Left forelimb (tissue), 1 donor: ENCODE measurements at places on chromosomes 1 and 21.

DNA sequence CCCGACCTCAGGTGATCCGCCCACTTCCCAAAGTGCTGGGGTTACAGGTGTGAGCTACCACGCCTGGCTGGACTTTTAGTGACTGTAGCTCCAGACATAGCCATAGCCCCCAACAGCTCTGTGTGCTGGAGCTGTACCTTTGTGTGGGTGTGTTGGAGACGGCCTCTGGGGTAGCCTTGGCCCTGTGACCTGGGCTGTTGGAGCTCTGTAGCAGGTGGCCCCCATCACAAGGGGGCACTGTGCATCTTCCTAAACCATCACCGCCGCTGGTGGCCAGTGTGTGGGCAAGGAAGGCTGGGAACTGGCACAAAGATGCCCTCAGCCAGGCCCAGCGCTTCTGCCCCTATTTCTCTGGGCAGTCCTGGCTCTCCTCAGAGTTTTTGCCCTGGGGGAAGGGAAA lies 38.4 kb upstream of the FOXO6 start:
- no peak for DNase-seq

GRCh38 chr1:162145966-162146696 lies 76.6 kb downstream of the NOS1AP start:
- DNase-seq: no peak

DNA sequence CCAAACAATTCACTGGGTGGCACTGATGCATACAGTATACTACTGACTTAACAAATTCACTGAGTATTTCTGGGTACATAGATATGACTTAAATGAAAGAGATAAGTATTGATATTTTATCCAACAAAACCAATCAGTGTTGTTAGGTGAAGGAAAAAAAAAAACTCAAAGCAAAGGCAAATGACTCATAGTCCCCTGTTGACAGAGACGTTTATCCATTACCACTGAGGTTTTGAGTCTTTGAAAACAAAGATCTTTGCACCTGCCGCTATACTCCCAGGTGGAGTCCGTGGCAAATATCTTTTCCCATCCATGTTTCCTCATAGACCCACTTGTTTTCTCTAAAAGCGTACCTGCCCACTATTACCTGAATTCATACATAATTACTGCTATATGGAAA lies 18.4 kb downstream of the DYNLT5 start:
- DNase-seq: no peak

- DNase-seq: no peak
These were observed 252.8 kb upstream of the ADGRL2 start for GRCh38 chr1:81547912-81548303.

- DNase-seq: no peak
These were observed 5.7 kb upstream of the MATN1 start for GRCh38 chr1:30728832-30729638.

GRCh38 chr1:25571522-25571970 lies 28.1 kb downstream of the LDLRAP1 start:
- no peak for DNase-seq

DNA sequence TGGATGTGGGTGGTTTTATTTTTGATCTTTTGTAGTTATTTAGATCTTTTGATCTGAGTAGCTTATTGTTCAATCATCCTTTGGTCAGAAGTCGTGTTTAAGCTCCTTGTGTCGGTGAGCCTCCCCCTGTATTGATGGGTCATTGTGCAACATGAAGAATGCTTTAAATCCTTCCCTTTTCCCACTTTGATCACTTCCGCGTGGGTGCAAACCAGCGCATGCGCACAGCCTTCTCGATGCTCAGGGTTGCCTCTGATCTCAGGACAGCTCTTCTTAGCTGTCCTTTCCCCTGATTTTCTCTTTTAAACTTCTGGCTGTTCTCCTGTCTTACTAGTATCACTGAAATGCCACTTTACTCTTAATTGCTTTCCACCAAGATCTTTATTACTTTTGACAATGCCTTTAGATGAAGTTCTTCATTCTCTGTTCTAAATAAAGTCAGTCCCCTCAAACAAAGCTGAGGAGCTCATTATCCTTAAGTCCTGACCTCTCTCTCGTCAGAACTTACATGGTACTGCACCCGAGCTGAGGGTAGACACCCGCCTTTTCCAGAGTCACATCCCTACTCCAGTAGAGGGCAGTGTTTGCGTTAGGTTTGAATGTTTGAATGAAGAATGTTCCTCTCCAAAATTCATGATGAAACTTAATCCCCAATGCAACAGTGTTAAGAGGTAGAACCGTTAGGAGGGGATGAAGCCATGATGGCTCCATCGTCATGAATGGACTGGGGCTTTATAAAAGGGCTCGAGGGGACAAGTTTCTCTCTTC lies 547.9 kb upstream of the TMPRSS15 start:
- no peak for DNase-seq

DNA sequence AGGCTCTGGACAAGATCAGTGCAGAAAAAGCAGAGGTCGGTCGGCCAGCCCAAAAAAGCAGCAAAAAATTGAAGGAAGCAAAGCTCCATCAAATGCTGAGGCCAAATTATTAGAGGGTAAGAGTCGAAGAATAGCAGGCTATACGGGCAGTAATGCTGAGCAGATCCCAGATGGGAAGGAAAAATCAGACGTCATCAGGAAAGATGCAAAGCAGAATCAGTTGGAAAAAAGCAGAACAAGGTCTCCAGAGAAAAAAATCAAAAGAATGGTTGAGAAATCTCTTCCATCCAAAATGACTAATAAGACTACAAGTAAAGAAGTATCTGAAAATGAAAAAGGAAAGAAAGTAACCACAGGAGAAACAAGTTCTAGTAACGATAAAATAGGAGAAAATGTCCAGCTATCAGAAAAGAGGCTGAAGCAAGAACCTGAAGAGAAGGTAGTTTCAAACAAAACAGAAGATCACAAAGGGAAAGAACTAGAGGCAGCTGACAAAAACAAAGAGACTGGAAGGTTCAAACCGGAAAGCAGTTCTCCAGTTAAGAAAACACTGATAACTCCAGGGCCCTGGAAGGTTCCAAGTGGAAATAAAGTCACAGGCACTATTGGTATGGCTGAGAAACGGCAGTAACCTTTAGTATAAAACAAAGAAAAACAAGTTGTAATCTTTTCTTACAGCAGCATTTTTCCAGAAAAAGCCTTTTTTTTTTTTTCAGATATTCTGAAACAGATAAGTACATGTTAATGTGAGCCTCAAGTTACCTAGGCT lies 75.7 kb downstream of the PHTF1 start:
- no peak for DNase-seq

DNA sequence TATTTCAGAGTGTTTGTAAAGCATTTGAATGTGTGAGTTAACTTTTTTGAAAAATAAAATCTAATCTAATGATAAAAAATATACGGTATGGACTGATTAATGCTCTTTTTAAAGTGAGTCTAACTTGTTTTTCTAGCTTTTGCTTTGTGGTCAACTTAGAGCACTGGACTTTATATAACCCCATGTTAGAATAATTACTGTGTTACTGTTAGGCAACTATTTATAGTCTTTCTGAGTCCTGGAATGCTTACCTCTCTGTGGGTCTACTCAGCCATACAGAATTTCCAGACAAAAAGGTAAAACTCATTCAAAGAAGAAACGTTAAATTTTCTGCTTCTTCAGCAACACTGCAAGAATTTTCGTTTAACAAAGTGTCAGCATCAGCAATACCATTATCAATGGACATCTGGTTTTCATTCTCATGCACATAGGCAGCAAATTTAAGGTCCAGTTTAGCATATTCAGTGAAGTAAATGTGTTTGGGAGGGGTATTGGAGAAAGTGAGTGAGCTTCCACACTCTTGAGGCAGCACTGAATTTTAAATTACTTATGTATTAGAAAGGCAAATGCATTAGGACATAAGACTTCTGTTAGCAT lies 664.7 kb upstream of the NEGR1 start:
- no peak for DNase-seq

DNA sequence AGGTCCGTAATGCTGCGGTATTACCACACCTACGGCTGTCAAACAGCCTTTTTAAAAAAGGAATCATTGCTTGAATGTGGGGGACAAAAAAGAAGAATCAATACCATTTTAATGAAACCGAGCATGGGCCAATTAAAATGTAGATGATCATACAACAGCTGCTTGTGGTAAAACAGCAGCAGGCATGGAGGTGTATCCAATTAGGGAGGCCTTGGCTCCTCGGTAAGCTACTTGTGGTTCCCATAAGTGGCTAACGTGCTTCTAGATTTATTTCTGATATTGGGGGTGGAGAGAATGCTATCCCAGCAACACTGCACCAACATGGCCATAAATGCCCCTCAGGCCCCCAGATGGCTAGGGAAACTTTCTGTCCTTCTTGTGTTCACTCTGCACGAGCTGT lies 1.8 kb downstream of the PTPN14 start:
- no peak for DNase-seq

GRCh38 chr1:36988741-36989193 lies 45.5 kb downstream of the GRIK3 start:
- no peak for DNase-seq

GRCh38 chr21:29749223-29749622 lies 190.6 kb downstream of the GRIK1 start:
- DNase-seq: no peak

- no peak for DNase-seq
These were observed 78.1 kb downstream of the KCTD3 start for GRCh38 chr1:215645182-215645581.

DNA sequence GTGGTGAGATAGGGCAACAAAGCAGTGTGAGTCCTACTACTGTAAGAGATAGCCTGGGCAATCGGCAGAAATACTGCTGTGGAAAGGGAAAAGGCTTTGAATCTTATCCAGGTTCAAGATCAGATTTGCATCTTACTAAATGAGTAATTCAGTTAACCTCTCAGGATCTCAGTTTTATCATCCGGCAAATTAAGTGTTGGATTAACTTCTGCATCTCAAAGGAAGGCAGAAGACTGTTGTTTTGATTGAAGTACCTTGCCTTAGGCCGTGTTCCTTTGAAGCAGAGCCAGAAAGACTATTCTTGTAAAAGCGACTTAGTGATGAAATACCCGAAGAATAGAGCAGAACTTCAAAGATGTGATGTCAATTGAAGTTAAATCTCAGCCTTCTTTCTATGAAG lies 612.9 kb upstream of the USP24 start:
- DNase-seq: no peak

DNA sequence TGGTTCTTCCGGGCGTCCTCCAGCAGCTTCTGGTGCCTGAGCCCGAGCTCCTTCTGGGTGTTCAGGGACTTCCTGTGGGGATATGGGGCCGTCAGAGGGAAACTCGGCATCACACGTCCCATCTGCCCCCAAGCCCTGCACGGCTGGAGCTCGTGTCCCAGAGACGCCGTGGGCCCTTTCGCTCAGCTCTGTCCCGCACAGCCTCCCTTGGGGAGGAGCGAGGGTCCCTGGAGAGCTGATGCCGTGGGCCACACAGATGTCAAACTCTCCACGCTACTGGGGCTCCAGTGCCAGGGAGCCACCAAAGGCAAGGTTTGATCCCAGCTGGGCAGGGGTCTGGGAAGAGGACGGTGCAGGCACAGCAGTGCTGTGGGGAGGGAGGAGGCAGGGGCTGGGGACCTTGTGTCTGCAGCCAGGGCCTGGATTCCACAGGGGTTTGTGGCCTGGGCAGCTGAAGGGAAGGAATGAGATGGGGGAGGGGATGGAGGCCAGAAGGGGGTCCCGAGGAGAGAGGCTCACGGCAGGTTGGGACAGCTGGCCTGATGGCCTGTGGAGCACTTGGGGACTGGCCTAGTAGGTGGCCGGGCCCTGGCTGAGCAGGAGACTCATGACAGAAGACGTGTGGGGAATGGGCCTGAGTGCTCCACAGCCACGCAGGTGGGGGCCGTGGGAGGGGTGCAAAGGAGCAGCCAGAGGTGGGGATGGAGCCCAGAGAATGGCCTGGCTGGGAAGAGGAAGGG lies 30.4 kb downstream of the CFAP74 start:
- DNase-seq: no peak

- DNase-seq: no peak
These were observed 379.2 kb upstream of the ADAMTS5 start for GRCh38 chr21:27346041-27346448.

- no peak for DNase-seq
These were observed 218.7 kb downstream of the FMN2 start for GRCh38 chr1:240310226-240310925.

DNA sequence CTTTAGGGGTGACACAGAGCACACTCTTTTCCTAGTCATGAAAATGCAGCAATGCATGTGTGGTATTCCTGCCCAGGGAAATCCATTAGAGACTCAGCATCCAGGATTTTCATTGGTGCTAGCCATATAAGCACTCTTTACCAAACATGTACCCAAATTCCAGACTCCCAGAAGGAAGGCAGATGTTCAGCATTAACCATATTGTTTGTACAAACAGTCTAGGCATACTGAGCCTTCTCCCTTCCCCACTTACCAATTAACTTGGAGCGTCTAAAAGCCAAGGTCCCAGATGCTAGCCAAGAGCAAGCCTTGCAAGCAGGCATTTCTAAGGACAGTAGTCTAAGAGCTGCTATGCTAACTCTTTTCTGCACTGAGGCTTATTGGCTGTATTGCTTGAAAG lies 27.9 kb downstream of the ZBED6 start:
- no peak for DNase-seq

GRCh38 chr1:206872139-206872538 lies 6.7 kb downstream of the IL20 start:
- no peak for DNase-seq

DNA sequence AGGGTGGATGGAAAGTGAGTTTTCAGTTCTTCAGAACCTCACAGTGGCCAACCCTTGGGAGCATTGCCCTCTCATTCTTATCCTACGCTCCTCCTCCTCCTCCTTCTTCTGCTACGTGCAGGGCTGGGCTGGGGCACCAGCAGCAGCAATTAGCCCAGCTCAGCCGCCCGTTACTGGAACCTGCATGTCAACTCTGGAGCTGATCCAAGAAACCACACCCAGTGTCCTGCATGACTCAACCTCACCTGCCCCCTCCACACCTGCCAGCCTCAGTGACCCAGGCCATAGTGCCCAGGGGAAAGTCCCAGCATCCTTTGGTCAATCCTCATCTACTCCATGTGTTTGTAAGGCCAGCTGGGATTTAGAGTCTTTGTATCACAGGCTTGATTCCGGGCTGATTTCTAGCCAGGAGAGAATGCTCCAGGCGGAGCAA lies 12.6 kb downstream of the ELF3 start:
- no peak for DNase-seq

GRCh38 chr1:34470401-34470800 lies 284.4 kb upstream of the GJB5 start:
- DNase-seq: no peak

DNA sequence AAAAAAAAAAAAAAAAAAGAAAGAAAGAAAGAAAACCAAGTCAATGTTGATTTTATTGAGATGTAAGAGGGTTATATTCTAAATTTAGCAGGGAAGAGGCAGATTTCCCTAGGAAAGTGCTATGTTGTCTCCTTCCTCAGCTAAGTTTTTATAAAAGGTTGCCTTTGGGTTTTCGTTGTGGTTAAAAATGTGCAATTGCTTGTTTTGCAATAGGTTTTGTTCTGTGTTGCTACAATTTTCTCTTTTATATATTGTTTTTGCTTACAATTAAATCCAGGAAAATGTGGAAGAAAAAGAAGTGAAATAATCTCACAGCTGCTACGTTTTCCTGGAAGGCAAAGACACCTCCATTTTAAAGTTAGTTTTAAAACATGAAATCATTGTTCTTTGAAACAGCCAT lies 136.7 kb upstream of the C1orf105 start:
- no peak for DNase-seq
